NCI-H187 treated with DMSO at 0.1 percent for 48 hours (cell line): ENCODE measurements at places on chromosomes 3 and 15.

- no peak for DNase-seq
These were observed 8.9 kb downstream of the OR5AC2 start for GRCh38 chr3:98095882-98096281.

- no peak for DNase-seq
These were observed 564 bp upstream of the PIGZ start for GRCh38 chr3:196969134-196969659.

GRCh38 chr3:50430950-50431435 is 71.7 kb upstream of the TMEM115 start:
- no peak for DNase-seq

- no peak for DNase-seq
These were observed 62.7 kb downstream of the EXOG start for GRCh38 chr3:38558864-38559263.

DNA sequence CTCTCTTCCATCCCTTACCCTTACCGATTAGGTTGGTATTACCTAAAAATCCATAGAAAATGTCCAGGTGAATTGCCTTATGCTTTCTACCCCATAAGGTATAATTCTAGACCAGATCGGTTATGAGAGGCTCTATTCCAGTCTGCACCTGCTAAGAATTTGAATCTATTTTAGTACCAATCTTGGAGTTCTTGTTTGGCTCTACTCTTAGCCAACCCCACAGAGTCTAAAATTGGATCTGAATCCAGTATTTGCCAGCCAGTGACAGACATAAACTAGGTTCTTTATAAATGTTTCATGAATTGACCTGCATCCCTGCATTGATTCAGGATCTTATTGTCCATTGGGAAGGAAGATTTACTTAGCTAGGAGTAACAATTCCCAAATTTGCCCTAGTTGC is 6.5 kb downstream of the KLHL24 start:
- no peak for DNase-seq

GRCh38 chr15:67794832-67795574 is 30.3 kb upstream of the SKOR1 start:
- no peak for DNase-seq

- DNase-seq: no peak
These were observed 1066.1 kb downstream of the FHIT start for GRCh38 chr3:60185161-60185560.

GRCh38 chr3:174441588-174442301 is 417.4 kb upstream of the NAALADL2 start:
- DNase-seq: no peak

DNA sequence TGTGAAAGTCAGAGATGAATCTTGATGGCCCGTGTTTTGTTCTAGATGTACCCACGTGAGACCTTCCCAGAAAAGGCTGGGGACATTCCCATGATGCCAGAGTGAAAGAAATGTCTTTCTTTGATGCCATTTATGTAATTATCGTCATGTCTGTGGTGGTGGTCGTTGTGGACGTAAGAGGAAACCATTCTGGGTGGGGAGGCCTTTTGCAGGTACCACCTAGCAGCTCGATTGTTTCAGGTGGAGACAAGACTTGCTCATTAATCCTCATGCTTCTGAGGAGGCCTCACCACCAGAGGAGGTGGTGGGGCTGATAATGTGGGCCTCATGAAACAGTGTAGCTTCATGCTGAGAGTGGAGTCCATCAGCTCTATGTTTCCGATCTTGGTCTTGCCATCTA is 58.1 kb upstream of the USP3 start:
- DNase-seq: no peak

DNA sequence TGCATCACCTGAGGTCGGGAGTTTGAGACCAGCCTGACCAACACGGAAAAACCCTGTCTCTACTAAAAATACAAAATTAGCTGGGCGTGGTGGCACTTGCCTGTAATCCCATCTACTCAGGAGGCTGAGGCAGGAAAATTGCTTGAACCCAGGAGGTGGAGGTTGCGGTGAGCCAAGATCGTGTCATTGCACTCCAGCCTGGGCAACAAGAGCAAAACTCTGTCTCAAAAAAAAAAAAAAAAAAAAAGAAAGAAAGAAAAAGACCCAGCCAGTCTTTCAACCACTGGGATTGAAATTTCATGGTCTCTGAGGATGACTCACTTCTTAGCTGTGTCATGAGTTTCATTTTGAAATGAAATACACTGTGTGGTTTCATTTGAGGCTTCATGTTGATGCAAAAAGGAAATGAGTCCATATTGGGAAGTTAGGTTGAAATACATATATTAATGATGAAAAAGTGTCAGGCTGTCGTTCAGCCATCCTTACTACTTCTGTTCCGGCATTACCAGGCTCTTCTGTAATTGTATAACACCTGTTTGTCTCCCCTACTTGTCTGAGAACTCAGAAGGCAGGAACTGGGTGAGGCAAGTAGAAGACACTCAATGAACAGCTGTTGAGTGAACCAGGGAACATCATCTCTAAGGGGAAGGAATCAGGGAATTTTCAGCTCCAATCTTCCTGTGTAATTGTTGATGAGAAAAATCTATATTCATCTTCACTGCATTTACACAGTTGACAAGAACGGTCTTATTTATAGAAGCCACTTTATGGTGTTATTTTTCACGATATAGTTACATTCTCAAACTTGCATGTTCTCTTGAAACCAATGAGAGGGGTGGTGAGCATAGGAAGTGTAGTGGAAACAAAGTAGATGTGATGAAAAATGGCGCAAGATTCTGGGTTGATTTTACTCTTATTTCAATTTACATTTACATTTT is 87.4 kb downstream of the NFKBIZ start:
- DNase-seq: no peak

GRCh38 chr3:83011481-83011880 is 1250.0 kb upstream of the GBE1 start:
- DNase-seq: no peak

GRCh38 chr15:25790000-25790660 is 73.0 kb downstream of the ATP10A start:
- DNase-seq: no peak

- DNase-seq: no peak
These were observed 132.0 kb downstream of the ARNT2 start for GRCh38 chr15:80536231-80536630.

DNA sequence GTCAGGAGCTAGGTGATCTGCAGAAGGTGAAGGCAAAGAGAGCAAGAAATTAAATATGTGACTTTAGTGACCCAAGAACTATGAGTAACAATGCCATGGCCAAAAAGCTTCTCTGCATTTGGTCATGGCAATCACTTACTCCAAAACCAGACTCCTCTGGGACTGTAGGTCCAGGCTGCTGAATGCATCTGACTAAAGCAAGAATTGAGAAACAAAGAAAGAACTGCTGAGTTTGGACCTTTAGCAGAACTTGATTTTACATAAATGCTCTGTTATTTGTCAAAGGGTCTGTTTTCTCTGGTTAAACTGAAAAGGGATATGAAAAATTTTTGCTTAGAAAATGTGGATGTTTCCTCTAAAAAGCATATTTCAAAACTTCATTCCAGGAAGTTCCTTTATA is 1102.2 kb downstream of the IGSF11 start:
- no peak for DNase-seq

GRCh38 chr3:13300546-13301285 is 119.4 kb downstream of the NUP210 start:
- DNase-seq: no peak

GRCh38 chr3:58693940-58694850 is 27.6 kb upstream of the FAM3D start:
- no peak for DNase-seq

GRCh38 chr3:71859123-71859519 is 74.2 kb upstream of the PROK2 start:
- no peak for DNase-seq

DNA sequence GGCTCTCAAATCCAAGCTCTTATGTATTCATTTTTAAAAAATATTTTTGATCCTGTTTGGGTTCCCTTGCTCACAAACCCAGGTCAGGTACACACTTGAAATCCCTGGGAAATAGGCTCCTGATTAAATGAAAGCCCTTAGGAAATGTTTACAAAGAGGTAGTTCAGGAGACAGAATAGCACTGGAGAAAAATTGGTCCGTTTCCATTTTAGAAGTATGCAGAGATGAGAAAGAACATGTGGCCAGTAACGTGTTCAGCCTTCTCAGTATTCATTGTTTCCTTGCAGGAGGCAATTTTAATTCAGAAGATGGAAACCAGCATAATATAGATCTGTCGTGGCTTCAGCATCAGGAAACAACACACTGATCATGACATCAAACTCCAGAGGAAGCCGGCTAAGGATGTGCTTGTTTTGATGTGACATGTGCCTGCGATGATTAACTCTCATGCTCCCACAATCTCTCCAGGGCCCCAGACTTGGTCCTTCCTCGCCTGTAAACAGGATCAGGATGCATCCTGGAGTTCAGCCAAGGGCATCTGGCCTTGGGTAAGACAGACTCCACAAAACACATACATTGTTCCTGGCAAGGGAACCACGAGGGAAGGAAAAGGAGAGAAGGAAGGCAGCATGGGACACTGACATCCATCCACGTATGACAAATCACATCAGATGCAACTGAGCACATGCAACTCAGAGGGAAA is 350.5 kb upstream of the THBS1 start:
- no peak for DNase-seq

- no peak for DNase-seq
These were observed 2.4 kb upstream of the POPDC2 start for GRCh38 chr3:119662604-119663373.

- DNase-seq: no peak
These were observed 21.2 kb downstream of the ZDHHC23 start for GRCh38 chr3:113968986-113969385.

GRCh38 chr3:13120928-13121552 is 47.8 kb upstream of the IQSEC1 start:
- no peak for DNase-seq

- no peak for DNase-seq
These were observed 363.6 kb upstream of the CCDC54 start for GRCh38 chr3:107013641-107014040.

DNA sequence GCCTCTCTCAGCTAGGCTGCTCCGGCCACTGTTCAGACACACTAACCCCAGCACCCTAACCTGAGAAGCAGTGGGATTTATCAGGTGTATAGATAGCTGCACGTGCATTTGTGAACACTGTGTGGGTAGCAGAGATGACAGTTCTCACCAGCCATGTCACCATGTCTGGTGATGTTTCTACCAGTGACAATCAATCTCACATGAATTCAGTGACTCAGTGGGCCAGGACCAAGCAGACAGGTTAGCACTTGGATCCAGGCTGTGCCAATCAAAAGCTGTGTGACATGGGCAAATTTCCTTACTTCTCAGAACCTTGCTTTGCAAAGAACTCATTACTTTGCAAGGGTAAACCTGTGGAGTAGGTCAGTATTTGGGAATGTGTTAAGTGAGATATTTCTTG is 65.3 kb upstream of the GATM start:
- DNase-seq: no peak

DNA sequence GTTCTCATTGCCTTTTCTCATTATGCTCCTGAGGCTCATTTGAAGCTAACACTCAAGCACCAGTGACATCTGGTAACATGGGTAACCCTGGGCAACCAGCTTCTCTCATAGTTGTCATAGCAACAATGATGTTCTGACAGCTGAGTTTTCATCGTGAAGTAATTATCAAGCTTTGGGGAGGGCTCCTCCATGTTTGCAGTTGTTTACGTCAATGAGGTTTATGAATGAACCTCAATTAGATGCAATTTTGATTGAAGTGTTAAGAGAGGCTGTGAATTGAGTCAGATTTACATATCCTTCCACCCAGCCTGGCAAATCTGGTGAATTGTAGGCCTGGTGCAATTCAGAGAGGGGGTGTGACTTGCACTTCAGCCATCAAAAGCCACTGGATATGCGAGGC is 119.3 kb upstream of the CHD2 start:
- DNase-seq: peak; percentile 68

DNA sequence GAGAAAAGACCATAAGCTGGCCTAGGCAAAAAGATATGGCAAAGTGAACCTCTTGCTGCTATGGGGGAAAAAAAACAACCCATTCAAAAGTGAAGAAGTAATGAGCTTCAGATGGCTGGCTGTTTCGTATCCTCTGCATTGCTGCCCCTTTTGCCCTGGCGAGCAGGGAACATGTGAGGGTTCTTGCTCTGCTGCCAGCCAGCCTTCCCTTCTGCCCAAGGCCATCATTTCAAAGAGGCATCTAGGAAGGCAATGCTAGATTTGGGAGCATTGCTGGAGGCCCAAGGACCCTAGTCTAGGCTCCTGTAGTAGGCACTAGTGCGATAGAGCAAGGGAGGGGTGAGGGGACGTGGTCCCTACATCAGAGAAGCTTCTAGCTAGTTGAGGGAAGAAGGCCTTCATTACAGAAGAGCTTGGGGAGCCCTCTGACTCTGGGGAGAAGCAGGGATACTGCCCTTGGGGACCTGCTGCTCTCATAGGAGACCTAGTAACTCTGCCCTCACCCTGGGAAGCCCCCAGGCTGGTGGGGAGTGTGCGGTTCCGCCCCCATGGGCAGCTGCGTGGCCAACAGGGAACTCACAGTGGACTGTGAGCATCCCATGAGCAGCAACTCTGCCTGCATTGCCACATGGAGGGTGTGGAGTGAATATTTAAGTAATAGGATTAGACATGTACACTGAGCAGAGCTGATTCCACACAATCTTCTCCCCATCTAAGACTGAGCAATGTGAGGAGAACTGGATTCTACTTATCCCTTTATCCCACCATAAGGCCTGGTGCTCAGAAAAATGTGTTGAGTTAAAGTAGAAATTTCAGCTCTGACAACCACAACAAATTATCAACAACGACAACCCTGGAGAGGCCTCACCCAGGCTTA is 21.3 kb downstream of the ITGA11 start:
- DNase-seq: no peak

DNA sequence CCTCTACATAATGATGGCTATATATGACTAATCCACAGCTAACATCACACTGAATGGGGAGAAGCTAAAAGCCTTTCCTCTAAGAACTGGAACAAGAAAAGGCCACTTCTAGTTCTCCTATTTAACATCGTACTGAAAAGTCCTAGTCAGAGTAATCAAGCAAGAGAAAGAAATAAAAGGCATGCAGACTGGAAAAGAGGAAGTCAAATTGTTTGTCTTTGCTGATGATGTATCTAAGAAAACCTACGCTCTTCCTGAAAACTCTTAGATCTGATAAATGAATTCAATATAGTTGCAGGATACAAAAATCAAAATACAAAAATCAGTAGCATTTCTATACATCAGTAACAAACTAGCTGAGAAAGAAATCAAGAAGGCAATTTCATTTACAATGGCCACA is 116.9 kb downstream of the TP63 start:
- no peak for DNase-seq

GRCh38 chr15:53328341-53328740 is 431.1 kb downstream of the WDR72 start:
- no peak for DNase-seq
